ENCODE measurements at places on chromosomes 7 and 10.

DNA sequence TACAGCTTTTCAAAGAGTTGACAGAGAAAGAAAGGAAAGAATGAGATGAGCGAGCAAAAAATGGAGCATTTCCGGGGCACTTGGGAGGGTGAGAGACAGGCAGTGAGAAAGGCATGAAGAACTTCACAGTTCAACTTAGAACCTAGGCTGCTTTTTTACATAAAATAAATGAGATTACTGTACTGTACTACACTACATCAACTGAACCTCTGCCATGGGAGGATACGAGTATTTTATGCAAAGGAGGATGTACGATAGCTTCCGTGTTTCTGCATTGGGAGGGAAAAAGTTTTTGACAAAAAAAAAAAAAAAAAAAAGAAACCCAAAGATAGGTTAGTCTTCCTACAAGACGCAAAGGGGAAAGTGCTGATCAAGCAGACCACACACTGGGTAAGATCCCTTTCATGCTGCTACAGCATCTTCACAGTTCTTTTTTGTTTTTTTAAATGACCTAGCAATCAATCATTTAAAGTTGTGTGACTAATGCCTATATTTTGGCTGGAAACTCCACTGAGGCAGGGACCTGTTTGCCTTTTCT lies 88.0 kb downstream of the RAPGEF5 start:
- no peak for DNase-seq

DNA sequence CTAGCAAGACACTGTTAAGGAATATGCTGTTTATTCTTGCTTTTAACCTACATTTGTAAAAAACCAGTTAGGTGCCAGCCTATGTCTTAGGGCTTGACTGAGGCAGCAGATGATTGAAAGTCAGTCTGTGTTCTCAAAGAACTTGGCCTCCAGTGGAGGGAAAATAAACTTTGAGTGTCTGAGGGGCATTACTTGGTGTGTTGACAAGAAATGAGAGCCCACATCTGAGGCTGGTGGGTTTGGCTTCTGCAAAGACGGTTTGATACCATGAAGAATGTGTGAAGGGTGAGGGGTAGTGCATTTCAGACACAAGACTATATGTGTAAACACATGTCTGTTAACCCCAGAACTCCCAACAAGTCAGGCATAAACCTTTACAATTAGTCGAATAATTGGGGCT lies 28.5 kb downstream of the CCSER2 start:
- DNase-seq: no peak

GRCh38 chr10:104734433-104734832 lies 93.3 kb downstream of the SORCS3 start:
- DNase-seq: no peak

- no peak for DNase-seq
Observed at GRCh38 chr10:3485057-3485686, 299.8 kb downstream of the KLF6 start.

- DNase-seq: no peak
Observed at GRCh38 chr7:149753375-149754233, 19.8 kb downstream of the ZNF467 start.

GRCh38 chr10:86245015-86245394 lies 121.6 kb downstream of the GRID1 start:
- no peak for DNase-seq

- DNase-seq: no peak
Observed at GRCh38 chr10:50293513-50294313, 42.4 kb upstream of the ASAH2 start.

DNA sequence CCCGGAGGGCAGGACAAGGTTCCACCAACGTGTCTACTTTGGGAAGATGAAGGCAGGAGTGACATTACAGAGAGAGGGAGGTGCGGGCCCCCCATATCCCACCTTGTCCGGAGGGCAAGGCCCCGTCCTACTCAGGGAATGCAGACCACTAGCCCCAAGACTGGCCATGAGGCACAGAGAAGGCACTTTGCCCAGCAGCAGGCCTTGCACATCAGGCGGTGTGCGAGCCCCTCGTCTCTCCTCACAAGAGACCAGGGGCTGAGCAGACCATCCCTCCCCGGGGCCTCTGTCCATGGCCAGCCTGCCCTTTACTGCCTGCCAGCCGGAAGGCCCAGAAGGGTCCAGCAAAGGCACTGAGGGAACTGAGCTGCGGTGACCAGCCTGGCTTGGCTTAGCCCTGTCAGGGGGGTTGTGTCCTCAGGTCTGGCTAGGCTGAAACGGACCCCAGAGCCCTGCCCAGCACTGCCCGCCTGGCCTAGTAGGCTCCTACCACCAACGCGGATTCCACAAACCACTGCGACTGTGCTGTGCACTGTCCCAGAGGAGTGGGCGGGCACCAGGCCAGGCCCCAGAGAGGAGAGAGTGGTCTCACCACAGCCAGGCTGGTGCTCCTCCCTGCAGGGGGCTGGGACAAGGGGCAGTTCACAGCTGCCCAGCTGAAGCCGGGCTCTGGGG lies 16.7 kb downstream of the CAMK2B start:
- DNase-seq: no peak

GRCh38 chr7:43508461-43508860 lies 74.4 kb upstream of the STK17A start:
- DNase-seq: no peak

DNA sequence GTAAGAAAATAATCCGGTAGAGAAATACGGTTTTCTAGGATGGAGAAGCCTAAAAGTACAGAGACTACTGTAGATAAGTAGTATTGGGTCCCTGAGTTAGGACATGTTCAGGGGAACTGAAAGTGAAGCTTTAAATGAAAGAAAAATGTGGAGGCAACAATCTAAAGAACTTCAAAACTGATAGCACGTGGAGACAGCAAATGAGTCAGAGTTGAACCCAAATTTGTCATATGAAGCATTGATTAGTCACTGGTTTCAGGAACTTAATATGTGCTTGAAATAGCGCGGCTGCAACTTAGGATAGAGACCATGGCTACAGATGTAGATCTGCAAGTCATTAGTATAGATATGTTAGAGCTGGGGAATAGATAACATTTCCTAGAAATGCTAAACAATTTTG lies 1138.6 kb upstream of the SORCS1 start:
- no peak for DNase-seq
